ENCODE measurements at places on chromosomes 12 and 14.

DNA sequence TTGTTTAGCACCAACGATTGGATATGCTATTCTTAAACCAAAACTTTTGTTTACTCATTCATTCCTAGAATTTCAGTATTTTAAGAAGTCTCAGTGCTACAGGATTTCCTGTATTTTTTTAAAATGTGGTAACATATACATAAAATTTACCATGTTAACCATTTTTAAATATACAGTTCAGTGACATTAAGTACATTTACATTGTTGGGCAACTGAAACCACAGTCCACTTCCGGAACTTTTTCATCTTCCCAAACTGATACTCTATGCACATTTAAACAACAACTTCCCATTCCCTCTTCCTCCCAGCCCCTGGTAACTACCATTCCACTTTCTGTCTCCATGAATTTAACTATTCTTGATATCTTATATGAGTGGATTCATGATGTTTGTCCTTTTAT lies 30.3 kb downstream of the PDE3A start:
- DNase-seq: no peak

DNA sequence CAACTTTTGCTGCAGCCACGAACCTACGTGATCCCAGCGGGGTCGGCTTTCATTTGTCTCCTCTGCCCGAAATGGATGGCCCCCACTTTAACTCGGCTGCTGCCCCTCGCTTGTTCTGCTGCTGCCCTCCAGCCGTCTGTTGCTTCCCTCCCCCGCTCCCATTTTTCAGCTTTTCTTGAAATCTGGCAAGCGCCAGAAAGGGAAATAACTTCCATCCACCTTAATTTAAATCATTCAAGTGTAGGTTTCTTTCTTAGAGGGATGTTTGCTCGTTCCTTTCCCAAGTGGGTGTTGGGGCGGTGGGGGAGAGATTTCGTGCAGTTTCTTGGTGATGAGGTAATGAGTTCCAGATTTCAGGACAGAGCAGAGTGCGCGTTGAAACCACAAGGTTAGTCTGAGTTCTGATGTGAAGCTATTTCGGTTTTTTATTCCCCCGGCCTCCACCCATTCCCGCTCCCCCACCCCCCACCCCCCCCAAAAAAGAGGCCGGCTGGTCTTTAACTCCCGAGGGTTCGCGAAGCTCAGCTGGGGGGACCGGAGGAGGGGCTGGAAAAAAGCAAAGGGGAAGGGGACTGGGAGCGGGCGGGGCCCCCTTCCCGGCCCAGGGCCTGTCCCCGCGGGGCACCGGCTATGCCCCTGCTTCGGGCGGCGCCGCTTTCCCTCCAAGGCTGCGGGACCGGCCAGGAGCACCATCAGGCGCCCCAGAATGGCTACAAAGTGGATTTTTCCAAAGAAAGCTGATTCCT lies 2.2 kb upstream of the ZFP36L1 start:
- DNase-seq: peak; percentile 65

GRCh38 chr12:8596561-8596960 lies 16.1 kb downstream of the AICDA start:
- no peak for DNase-seq

DNA sequence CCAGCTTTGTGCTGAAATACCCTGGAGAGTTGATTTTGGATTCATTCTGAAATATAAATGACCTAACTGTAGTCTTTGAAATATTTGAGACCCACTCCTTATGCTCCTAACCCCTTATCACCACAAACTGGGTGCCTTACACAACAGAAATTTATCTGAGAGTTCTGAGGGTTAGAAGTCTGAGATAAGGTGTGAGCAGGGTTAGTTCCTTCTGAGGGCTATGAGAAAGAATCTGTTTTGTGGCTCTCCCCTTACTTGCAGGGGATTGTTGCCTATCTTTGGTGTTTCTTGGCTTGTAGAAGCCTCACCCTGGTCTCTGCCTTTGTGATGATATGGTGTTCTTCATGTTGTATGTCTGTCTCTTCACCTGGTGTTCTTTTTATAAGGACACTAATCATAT lies 91.7 kb downstream of the DERA start:
- no peak for DNase-seq

GRCh38 chr12:48019639-48020265 lies 15.5 kb upstream of the COL2A1 start:
- no peak for DNase-seq

DNA sequence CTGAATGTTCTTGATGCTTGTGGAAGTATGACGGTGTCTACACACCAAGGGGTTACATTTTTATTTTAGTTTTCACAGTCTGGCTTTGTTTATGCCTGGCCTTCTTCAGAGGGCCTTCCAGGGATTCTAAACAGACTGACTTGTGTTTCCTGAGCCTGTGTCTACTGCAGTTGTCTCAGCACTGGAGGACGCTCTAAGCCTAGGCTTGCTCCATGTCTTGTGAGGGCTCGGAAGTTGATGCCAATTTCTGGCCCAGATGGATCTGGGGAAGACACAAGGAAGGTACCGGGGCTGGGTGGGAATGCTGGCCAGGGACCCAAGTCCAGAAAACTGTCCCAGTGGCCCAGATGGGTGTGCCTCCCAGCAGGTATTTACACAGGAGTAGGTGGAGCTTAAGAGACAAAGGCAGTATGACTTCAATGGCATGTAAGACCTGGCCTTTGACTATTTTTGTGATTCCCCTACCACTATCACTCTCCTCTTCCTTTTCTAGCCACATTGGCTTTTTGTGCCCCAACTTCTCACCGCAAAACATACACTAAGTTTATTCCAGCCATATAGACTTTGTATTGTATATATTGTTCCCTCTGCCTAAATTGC lies 56.9 kb downstream of the GPR137C start:
- DNase-seq: no peak

DNA sequence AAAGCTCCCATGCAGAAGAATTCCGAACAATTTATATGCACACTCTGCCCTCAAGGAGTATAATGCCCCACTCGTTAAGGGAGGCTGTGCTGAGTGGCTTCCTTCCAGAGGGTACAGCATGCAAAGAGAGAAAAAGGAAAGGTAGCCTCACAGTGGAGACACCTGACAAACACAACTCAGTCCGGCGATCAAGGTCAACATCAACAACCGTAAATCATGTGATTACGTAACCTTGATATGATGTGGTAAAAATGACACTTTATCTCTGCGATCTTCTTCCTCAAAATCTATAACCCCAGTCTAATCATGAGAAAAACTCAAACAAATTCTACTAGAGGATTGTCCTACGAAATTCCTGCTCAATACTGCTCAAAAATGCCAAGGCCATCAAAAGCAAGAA lies 400.5 kb upstream of the CCDC196 start:
- no peak for DNase-seq

DNA sequence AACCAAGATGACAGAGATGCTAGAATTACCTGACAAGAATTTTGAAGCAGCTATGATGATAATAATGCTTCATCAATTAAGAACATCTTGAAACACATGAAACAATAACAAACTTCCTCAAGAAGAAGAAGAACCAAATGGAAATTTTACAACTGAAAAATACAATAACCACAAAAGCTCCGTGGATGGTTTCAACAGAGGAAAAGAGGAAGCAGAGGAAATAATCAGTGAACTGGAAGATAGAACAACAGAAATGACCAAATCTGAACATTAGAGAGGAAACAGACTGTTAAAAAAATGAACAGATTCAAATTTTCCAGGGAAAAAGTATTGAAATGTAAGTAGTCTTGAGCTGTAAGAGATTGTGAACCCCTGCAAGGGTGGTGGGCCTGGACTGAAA lies 62.8 kb upstream of the SLC35F4 start:
- no peak for DNase-seq

DNA sequence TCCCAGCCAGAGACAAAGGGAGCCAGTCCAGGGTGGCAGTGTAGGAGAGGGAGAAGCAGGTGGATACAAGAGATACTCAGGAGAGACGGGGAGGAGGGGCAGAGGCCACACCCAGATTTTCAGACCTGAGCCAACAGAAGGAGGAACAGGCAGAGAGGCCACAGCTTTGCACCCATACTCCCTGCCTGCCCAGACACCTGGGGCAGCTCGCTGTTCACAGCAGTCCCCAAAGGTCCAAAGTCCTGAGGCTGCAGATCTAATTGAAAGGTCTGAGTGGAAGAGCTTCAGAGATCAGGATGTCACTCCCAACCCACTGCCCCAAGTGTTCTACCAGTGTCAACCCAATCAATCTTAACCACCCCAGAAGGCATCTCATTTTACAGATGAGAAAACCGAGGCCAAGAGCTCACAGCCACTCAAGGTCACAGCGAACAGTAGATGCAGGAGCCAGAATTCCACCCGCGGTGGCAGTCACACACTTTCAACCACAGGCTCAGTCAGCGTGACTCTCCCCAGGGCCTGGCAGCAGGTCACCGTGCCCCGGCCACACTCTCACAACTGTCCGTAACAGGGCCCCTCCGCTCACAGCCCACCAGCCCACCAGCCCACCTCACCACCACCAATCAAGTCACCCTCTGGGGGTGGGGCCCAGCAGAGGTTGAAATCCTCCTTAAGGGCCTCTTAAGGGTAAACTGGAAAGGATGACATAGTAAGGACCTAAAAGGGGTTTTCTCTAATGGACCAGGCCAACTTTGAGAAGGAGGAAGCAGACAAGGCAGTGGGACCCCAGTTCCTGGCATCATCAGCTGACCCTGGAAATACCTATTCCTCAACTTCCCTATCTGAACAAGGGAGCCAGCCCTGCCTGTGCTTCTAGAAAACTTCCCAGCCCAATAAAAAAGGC lies 33.3 kb downstream of the ACTN1 start:
- DNase-seq: no peak

DNA sequence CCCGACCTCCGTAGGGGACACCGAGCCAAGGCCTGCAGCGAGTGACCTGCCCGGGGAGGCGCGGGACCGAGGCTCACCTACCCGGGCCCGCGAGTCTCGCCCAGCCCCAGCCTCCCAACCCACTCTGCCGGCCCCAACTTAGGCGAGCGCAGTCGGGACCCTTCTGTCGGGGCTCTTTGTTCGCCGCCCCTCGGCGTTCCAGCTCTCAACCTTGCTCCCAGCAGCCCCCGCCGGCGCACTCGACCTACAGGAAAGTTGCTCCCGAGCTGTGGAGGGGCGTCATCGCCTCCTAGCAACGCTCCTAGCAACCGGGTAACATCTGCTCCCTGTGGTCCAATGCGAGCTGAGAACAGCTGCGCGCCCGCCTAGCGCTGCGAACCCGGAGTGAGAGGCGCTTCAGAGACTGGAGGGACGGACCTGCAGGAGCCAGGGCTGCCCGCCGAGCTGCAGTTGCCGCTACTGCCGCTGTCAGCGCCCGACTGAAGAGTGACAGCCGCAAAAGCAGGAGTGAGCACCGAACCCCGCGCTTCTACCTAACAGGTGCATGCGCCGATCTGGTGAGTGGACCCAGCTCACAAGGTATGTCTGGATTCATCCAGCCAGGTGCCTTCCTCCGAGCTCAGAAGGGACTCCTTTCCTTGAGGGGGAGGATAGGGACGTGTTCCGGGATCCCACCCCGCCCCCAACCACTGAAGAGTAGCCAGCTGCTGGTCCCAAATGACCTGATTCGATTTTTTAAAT lies 355.0 kb downstream of the SNAPC1 start:
- DNase-seq: peak; percentile 18

GRCh38 chr12:5200278-5201087 lies 156.8 kb downstream of the KCNA5 start:
- no peak for DNase-seq

GRCh38 chr12:132168311-132169031 lies 24.2 kb downstream of the NOC4L start:
- DNase-seq: no peak

GRCh38 chr12:92496790-92497189 lies 206.0 kb upstream of the PLEKHG7 start:
- no peak for DNase-seq

- no peak for DNase-seq
Observed at GRCh38 chr12:93657071-93657470, 20.1 kb upstream of the CRADD start.

- DNase-seq: no peak
Observed at GRCh38 chr12:49413010-49413409, 45.7 kb downstream of the SPATS2 start.
